Epithelial cell of prostate (primary cell): ENCODE measurements at places on chromosomes 5 and 9.

- no peak for DNase-seq
Measured at GRCh38 chr9:112348257-112349007, 15.0 kb upstream of the PTBP3 start.

- no peak for DNase-seq
Measured at GRCh38 chr5:179267071-179267670, 78.1 kb downstream of the ADAMTS2 start.

- DNase-seq: peak; percentile 8
Measured at GRCh38 chr5:82106207-82106606, 134.4 kb downstream of the ATG10 start.

GRCh38 chr9:33468797-33469621 lies 4.7 kb downstream of the NOL6 start:
- no peak for DNase-seq

DNA sequence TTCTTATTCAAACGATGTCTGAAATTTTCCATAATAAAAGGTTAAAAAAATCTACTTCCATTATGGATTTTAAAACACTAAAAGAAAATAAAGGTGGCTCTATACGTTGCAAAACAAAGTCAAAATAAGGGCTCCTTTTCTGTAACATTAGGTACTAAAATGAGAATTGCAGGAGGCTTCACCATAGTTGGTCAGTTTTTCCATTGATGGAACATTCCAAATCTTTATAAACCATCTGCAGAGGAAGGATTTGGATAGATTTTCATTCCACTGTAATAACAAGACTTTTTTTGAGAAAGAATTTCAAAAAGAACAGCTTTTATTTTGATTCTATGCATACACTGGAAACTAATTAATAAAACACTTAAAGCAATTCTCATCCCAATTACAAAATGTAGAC lies 145.6 kb downstream of the LURAP1L start:
- no peak for DNase-seq

GRCh38 chr9:90420211-90420610 lies 222.4 kb downstream of the DIRAS2 start:
- DNase-seq: no peak

DNA sequence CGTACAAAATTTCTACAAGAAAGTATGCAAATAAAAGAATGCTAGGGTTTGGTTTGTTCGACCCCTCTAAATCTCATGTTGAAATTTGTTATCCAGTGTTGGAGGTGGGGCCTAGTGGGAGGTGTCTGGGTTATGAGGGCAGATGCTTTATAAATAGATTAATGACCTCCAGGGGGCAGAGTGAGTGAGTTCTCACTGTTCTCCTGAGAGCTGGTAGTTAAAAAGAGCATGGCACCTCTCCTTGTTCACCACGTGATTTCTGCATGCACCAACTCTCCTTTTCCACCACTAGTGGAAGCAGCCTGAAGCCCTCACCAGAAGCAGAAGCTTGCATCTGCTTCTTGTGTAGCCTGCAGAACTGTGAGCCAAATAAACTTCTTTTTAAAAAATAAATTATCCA lies 50.4 kb upstream of the FAM170A start:
- DNase-seq: no peak

- no peak for DNase-seq
Measured at GRCh38 chr5:105877592-105877991, 1793.1 kb downstream of the EFNA5 start.

DNA sequence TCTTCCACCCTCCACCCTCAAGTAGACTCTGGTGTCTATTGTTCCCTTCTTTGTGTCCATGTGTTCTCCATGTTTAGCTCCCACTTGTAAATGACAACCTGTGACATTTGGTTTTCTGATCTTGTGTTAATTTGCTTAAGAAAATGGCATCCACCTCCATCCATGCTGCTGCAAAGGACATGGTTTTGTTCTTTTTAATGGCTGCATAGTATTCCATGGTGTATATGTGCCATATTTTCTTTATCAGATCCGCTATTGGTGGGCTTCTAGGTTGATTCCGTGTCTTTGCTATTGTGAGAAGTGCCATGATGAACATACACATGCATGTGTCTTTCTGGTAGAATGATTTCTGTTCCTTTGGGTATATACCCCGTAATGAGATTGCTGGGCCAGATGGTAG lies 163.4 kb upstream of the ITGA1 start:
- no peak for DNase-seq

GRCh38 chr9:100170556-100170955 lies 71.5 kb downstream of the INVS start:
- DNase-seq: no peak

DNA sequence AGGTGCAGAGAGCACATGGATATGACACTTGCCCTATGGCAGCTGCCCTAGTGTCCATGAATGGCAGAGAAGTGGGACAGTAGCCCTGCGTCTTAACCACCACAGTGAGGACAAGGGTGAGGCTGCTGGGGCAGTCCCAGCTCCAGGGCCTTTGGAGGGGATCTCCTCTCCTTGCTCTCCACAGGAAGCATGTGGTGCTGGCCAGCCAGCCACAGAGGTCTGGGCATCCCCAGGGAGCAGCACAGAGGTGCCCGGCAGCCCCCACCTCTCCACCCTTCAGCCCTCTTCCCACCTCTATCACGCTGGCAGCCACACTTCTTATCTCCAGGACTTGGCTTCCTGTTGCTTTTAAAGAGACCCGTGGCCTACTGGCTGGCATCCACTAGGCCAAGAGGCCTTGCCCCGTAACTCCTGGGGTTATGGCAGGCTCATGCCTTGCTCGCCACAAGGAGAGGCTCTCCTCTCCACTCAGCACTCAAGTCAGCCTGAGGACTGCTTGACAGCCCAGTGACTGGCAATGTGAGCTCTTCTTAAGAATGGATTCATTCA lies 21.9 kb downstream of the CSF2 start:
- no peak for DNase-seq

DNA sequence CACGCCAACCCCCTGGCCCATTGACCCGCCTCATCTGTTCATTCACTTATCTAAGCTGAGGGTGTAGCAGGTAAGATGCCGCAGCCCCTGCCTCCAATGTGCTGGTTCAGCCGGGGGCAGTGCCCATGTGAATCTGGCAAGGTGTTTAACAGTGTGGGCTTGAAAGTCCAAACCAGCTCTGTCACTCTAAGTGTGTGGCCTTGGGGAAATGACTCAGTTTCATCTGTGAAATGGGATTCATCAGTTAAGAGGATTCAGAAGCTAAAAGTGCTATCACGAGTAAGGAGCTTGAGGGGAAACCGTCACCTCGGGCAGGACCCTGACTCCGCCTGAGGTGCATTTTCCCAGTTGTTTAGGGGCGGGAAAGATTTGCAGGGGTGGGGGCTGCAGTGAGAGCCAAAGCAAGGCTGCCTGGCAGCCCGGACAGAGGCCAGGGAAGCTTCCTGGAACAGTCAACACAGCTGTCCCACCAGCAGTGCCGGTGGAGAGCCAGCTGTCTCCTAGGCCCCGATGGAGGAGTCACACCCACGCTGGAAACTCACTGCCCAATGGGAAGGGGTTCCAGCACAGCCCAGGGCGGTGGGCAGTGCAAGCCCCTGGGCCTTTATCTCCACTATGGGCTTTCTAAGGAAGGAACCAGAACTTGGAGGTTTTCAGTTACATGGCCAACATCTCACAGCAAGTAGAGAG lies 9.7 kb upstream of the URM1 start:
- DNase-seq: no peak

DNA sequence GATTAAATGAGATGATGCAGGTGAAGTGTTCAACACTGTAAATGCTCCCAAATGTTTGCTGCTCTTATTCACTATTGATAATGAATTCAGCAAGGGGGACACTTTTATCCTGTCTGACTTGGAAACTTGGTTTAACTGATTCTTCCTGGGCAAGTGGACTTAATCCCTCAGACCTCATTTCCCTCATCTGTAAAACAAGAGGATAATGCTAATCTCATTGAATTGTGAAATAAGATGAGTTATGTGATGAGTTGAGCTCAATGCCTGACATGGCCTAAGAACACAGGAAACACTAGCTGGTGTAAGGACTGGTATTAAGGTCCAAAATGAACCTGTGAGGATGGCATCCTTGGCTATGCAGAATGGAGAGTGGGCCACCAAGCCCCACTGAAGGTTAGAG lies 23.3 kb downstream of the TNFSF15 start:
- DNase-seq: no peak

GRCh38 chr9:1208157-1208556 lies 158.0 kb downstream of the DMRT2 start:
- DNase-seq: no peak

DNA sequence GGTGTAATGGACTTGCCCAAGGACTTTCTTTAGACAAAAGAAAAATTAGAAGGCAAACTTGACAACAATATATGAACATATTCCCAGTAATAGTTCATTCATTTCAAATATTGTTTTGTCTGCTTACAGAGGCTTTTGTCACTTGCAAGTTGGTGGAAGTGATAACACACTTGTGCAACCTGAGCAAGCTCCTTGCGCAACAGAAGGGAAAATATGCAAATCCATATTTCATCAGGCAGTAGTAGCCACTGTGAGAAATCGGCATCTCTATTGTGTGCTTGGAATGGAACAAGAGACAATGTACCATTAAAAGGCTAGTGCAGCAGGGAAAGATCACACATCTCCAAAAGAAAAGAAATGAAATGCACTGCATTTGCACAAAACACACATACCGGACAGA lies 125.3 kb upstream of the RASEF start:
- no peak for DNase-seq

- DNase-seq: no peak
Measured at GRCh38 chr5:87765009-87765408, 352.3 kb upstream of the CCNH start.
